Retina (tissue), 1 donor: ENCODE measurements at places on chromosomes 3 and 15.

GRCh38 chr3:36408146-36408545 is 27.8 kb downstream of the STAC start:
- no peak for DNase-seq

- DNase-seq: no peak
These were observed 68.1 kb downstream of the NOX5 start for GRCh38 chr15:69082554-69082953.

GRCh38 chr3:46987319-46987742 is 7.9 kb downstream of the NBEAL2 start:
- no peak for DNase-seq

- DNase-seq: peak; percentile 52
These were observed 125.1 kb upstream of the ZBTB20 start for GRCh38 chr3:115272036-115272824.

- no peak for DNase-seq
These were observed 226.1 kb upstream of the BHLHE40 start for GRCh38 chr3:4753073-4753691.

DNA sequence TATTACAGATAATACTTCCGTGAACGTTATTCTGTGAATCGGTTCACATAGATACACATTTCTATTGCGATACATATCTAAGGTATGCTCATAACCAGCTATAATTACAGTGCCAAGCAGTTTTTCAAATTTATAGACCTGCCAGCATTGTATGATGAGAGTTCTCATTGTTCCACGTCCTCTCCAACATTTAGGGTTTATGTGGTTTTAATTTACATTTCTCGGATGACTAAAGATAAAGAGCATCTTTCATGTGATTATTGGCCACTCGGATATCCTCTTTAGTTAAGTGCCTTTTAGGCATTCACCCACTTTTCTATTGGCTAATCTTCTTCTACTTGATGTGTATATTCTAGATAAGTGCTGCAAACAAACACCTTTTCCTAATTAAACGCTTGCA is 134.7 kb upstream of the CCDC54 start:
- DNase-seq: no peak

- DNase-seq: no peak
These were observed 85.3 kb upstream of the RNU6-1 start for GRCh38 chr15:67925182-67925581.

DNA sequence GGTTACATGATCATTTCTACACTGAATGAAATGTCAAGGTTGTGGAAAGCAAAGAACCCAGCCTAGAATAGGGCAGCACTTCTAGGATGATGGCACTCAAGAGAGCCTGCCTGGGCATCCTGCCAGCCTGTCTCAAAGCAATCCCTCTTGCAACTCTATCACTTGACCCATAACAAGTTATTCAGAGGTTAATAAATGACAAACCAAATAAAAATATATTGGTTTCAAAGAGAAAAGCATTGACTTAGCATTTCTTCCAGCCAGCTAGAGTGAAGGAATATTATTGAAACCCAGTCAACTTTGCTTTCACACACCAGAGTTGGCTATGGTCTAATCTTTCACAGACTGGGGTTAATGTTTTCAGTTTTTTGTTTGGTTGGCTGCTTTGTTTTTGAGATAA is 214.6 kb upstream of the UBE2E2 start:
- no peak for DNase-seq

- DNase-seq: no peak
These were observed 108.4 kb downstream of the TMCO5A start for GRCh38 chr15:38042707-38043445.

- no peak for DNase-seq
These were observed 419.5 kb downstream of the EDEM1 start for GRCh38 chr3:5606884-5607472.

GRCh38 chr3:76920511-76920910 is 119.4 kb upstream of the ROBO2 start:
- DNase-seq: no peak

DNA sequence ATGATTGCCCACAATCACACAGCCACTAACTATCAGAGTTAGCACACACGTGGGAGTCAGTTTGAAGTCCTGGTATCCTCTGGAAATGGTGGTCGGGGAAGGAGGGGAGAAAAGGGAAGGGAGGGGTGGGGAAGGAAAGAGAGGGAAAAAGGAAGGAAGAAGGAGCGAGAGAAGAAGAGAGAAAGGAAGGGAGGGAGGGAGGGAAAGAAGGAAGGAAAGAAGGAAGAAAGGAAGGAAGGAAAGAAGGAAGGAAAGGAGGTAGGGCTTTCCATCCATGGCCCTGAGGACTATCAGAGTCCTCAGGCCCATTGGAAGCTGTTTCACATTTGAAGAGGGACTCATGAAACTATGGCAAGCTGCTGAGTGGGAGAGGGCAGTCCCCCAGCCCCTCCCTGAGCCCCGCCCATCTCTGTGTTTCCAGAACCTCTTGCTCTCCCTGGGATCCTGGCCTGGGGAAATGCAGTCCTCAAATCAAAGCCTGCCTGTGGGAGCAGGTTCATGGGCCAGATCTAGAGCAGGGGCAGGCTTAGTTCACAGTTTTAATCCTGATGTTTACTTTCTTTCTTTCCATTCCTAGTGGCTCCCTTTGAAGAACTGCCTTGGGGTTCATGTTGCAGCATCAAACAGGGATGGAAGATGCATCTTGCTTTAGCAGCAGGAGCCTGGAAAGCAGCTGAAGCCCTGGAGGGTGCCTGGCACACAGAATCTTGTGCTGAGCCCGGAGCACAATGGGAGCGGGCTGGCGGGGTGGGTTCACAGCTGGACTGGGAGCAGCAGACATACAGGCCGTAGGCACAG is 66.1 kb upstream of the GLCE start:
- DNase-seq: no peak

GRCh38 chr3:56776556-56776950 is 25.2 kb downstream of the ARHGEF3 start:
- peak; percentile 30 for DNase-seq

GRCh38 chr15:71103102-71103676 is 12.1 kb upstream of the THSD4 start:
- no peak for DNase-seq

DNA sequence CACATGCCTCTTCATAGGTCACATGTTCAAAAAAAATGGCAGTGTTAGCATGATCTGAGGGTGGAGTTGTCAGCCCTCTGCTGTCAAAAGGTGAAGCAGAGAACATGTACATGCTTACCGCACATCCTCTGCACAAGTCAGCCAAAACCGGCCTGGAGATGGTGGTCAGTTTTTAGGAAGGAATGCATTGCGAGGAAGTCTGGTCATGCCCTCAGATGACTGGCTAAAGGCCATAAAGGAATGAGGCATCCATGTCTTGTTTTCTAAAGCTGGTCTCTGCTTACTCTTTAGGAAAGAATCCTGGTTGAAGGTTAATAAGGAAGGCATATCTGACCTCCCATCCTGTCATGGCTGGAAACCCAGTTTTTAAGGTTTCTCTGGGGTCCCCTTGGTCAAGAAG is 292.0 kb upstream of the CCDC54 start:
- no peak for DNase-seq

DNA sequence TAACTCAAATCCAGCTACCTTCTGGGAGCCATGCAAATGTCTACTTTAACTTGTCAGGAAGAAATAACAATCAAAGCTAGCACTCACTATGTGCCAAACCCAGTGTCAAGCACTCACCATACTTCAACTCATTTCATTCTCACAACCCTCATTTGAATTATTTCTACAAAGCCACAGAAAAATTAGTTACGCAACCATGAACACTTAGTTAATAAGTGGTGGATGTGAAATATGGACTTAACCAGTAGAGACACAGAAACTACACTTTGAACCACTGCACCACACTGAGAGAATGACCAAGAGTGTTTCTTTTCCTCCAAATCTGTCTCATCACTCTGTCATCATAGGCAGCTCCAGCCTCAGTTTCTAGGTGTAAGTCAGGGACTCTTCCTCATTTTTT is 91.0 kb upstream of the MBNL1 start:
- no peak for DNase-seq

DNA sequence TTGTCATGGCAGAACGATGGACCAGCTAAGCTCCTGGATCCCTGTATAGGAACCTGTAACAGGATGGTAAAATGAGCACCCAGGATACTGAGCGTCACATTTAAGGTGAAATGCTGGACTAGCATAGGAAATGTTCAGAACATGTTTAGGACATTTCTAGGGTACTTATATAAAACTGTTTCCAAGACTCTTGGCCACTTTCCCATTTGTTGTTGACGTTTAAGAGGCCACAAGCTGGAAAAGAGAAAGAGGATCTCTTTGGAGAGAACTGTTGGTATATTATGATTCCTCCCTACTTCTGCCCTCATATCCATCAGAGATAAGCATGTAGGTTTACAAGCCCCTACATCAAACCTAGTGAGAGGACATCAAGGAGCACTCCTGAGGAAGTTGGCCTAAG is 57.5 kb downstream of the SCN11A start:
- no peak for DNase-seq
